ENCODE measurements at places on chromosomes 2 and 18.

- no peak overlapping the region for H3K27ac ChIP-seq
- no peaks in the 10 kb centered on the region for H3K36me3 ChIP-seq
- H3K4me3 ChIP-seq, result no peak overlapping the region
- peaks cover 6% of the 10 kb centered on the region for H3K4me1 ChIP-seq
- H3K27me3 ChIP-seq, result no peaks in the 10 kb centered on the region
Measured at GRCh38 chr2:204027091-204027490, 90.5 kb downstream of the ICOS start.

- H3K4me3 ChIP-seq, result no peak overlapping the region
- no peaks in the 10 kb centered on the region for H3K27me3 ChIP-seq
- DNase-seq, result no peak
- no peak overlapping the region for H3K27ac ChIP-seq
- no peaks in the 10 kb centered on the region for H3K36me3 ChIP-seq
Measured at GRCh38 chr2:240946654-240947053, 40.5 kb downstream of the CROCC2 start.

- H3K4me3 ChIP-seq, result no peak overlapping the region
- no peaks in the 10 kb centered on the region for H3K27me3 ChIP-seq
- H3K27ac ChIP-seq, result no peak overlapping the region
- DNase-seq, result no peak
Measured at GRCh38 chr2:134491771-134492441, 226.9 kb downstream of the TMEM163 start.

DNA sequence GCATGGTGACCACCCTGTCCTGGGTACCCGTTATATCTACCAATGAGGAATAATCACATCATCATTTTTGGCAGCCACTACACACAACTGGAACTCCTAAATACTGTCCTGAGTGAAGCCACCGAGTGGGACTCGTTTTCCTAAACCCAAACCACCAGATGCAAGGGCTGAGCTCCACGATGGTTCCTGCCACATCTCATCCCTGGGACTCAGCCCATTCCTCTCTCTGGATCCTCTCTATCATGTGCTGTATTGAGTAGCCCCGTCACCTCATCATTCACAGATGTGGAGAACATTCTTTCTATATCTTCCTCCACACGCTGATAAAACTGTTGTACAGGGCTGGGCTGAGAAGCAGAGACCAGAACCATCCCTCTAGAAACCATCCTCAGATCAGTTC lies 79.4 kb upstream of the SMAD7 start:
- H3K27me3 ChIP-seq, result no peaks in the 10 kb centered on the region
- H3K4me1 ChIP-seq, result no peaks in the 10 kb centered on the region
- H3K27ac ChIP-seq, result no peak overlapping the region
- DNase-seq, result peak; percentile 1
- H3K4me3 ChIP-seq, result no peak overlapping the region
- H3K36me3 ChIP-seq, result no peaks in the 10 kb centered on the region

- no peaks in the 10 kb centered on the region for H3K36me3 ChIP-seq
- H3K27ac ChIP-seq, result no peak overlapping the region
- no peaks in the 10 kb centered on the region for H3K4me1 ChIP-seq
Measured at GRCh38 chr2:96218508-96219131, 10.0 kb upstream of the STARD7 start.

- H3K27me3 ChIP-seq, result no peaks in the 10 kb centered on the region
- peaks cover 12% of the 10 kb centered on the region for H3K4me1 ChIP-seq
- DNase-seq, result no peak
- peak overlapping the region; percentile 56 for H3K27ac ChIP-seq
- H3K36me3 ChIP-seq, result no peaks in the 10 kb centered on the region
Measured at GRCh38 chr2:175234650-175235049, 53.1 kb upstream of the ATP5MC3 start.

DNA sequence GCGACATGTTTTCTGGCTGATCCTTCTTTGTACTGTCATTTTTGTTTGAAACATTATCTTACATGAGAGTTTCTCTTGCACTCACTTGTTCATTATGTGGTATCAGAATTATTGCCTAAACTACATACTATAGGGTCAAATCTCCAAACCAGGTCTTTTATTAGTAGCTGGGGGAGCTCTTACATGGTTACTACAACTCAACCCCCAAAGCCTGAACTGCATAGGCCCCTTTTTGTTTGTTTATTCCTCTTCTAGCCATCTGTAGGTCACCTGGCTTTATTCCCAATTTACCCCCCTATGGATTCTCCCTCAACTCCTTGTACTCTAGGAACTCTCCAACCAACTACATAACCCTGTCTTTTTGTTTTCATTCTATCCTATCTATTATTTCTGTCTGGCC lies 46.7 kb downstream of the PUM2 start:
- H3K36me3 ChIP-seq, result peaks cover 4% of the 10 kb centered on the region
- no peak overlapping the region for H3K27ac ChIP-seq
- no peak overlapping the region for H3K4me3 ChIP-seq
- no peaks in the 10 kb centered on the region for H3K27me3 ChIP-seq
- no peaks in the 10 kb centered on the region for H3K4me1 ChIP-seq

DNA sequence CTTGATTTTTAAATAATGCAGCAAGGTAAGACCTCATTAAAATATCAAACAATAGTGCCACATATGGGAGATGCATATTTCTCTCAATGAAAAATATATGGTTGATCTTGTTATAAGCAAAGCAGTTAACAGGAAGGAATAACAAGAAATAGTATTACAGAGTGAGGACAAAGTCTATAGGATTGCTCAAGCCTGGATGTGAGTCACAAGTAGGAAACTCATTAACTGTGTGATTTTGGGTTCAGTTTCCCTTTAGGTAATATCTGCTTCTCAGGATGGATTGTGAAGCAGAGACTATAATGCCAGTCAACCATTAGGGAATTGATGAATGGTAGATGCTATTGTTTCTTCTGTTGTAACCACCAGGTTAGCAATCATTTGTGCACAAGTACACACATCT lies 42.9 kb upstream of the SPHKAP start:
- H3K27ac ChIP-seq, result no peak overlapping the region
- no peaks in the 10 kb centered on the region for H3K27me3 ChIP-seq
- H3K36me3 ChIP-seq, result no peaks in the 10 kb centered on the region
- DNase-seq, result peak; percentile 33
- H3K4me1 ChIP-seq, result no peaks in the 10 kb centered on the region
- H3K4me3 ChIP-seq, result no peak overlapping the region

DNA sequence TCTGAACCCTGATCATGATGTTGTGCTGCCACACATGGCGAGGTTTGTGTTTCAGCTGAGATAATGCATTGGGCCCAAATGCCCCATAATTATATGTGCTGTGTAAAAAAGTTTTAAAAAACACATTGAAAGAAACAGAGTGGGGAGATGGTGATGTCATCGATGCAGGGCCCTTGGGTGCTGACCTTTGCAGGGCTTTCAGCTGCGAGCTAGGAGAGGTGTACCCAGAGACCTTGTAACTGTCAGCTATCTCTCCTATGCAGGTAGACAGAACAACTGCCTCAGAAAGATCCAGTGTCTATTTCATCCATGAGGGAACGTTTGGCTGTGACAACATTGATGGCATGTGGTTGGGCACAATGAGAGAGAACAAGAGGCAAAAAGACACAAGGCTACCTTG lies 286.9 kb upstream of the CELF4 start:
- H3K27ac ChIP-seq, result no peak overlapping the region
- no peak for DNase-seq
- H3K27me3 ChIP-seq, result no peaks in the 10 kb centered on the region
- H3K4me3 ChIP-seq, result no peak overlapping the region

DNA sequence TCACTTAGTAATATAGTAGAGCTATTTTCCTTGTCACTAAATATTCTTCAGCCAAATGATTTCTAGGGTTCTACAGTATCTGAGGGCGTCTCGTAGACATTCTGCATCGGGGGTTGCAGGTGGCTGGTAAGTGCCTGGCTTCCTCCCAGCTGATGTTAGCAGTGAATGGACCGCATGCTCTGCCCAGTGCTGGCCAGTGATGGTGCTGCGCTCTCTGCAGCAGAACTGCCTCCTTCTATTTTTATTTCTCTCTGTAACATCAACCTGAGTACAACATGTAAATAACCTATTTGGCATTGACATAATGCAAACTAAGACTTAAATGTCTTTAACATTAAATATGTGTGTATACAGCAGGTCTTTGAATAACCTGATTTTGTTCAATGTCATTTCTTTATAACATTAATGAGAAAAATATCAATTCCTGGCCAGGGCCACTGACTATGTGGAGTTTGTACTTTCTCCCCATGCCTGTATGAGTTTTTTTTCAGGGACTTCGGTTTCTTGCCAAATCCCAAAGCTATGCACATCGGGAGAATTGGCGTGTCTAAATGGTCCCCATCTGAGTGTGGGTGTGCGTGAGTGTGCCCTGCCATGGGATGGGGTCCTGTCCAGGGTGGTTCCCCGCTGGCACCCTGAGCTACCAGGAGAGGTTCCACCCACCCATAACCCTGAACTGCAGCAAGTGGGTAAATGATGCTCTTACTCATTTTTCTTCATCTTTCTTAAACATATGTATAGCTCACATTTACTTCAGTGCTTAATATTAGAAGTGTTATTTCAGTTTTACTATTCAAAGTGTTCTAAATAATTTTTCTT lies 278.2 kb upstream of the EPAS1 start:
- H3K27me3 ChIP-seq, result no peaks in the 10 kb centered on the region
- H3K4me1 ChIP-seq, result no peaks in the 10 kb centered on the region
- no peak overlapping the region for H3K4me3 ChIP-seq
- no peak overlapping the region for H3K27ac ChIP-seq

- no peak overlapping the region for H3K27ac ChIP-seq
- H3K36me3 ChIP-seq, result no peaks in the 10 kb centered on the region
- DNase-seq, result no peak
- no peaks in the 10 kb centered on the region for H3K4me1 ChIP-seq
Measured at GRCh38 chr2:203761121-203761520, 54.7 kb downstream of the CD28 start.

GRCh38 chr2:57876313-57876712 lies 170.3 kb upstream of the VRK2 start:
- no peaks in the 10 kb centered on the region for H3K27me3 ChIP-seq
- H3K36me3 ChIP-seq, result no peaks in the 10 kb centered on the region
- H3K27ac ChIP-seq, result no peak overlapping the region

- no peaks in the 10 kb centered on the region for H3K36me3 ChIP-seq
- no peaks in the 10 kb centered on the region for H3K27me3 ChIP-seq
- H3K4me3 ChIP-seq, result no peak overlapping the region
- H3K4me1 ChIP-seq, result peaks cover 7% of the 10 kb centered on the region
- H3K27ac ChIP-seq, result no peak overlapping the region
Measured at GRCh38 chr2:15745350-15745749, 153.7 kb downstream of the DDX1 start.

- H3K4me1 ChIP-seq, result peaks cover 24% of the 10 kb centered on the region
- H3K36me3 ChIP-seq, result no peaks in the 10 kb centered on the region
- peak overlapping the region; percentile 35 for H3K27ac ChIP-seq
- no peak overlapping the region for H3K4me3 ChIP-seq
- no peak for DNase-seq
Measured at GRCh38 chr2:9330612-9331270, 92.6 kb downstream of the ITGB1BP1 start.

DNA sequence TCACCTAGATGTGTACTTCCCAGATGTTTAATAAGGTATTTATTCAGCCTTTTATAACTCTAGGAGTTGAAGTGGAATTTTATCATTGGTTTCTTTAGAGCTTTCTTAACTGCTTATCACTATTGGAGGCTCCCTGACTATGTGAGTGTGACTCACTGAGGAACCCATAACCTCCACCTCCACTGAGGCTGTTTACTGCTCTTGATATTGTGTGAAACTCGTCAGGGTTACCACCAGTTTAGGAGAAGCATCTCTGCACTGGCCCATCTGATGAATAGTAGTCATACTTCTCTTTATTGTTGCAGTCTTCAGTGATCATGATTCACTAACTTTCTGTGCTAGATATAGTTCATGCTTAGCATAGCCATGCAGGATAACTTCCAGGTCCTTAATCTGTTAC lies 79.6 kb upstream of the UBXN4 start:
- H3K36me3 ChIP-seq, result no peaks in the 10 kb centered on the region

GRCh38 chr18:57916684-57917083 lies 113.6 kb upstream of the ATP8B1 start:
- no peak overlapping the region for H3K4me3 ChIP-seq
- DNase-seq, result no peak
- no peaks in the 10 kb centered on the region for H3K27me3 ChIP-seq
- H3K4me1 ChIP-seq, result no peaks in the 10 kb centered on the region

- H3K27me3 ChIP-seq, result peaks cover 18% of the 10 kb centered on the region
- no peaks in the 10 kb centered on the region for H3K36me3 ChIP-seq
- peak overlapping the region; percentile 52 for H3K4me3 ChIP-seq
- H3K27ac ChIP-seq, result no peak overlapping the region
Measured at GRCh38 chr2:235669269-235669831, 175.5 kb downstream of the AGAP1 start.

- H3K36me3 ChIP-seq, result no peaks in the 10 kb centered on the region
- DNase-seq, result peak; percentile 32
- H3K4me1 ChIP-seq, result peaks cover 8% of the 10 kb centered on the region
- H3K27ac ChIP-seq, result peak overlapping the region; percentile 41
- no peak overlapping the region for H3K4me3 ChIP-seq
Measured at GRCh38 chr2:31812051-31812798, 198.6 kb downstream of the MEMO1 start.

GRCh38 chr18:80189531-80189865 lies 57.8 kb downstream of the PARD6G start:
- H3K36me3 ChIP-seq, result no peaks in the 10 kb centered on the region
- no peak for DNase-seq
- H3K4me1 ChIP-seq, result no peaks in the 10 kb centered on the region
- H3K27me3 ChIP-seq, result no peaks in the 10 kb centered on the region
- no peak overlapping the region for H3K27ac ChIP-seq

GRCh38 chr2:73238149-73238548 lies 4.0 kb downstream of the CCT7 start:
- H3K4me1 ChIP-seq, result peaks cover 6% of the 10 kb centered on the region
- no peak for DNase-seq
- H3K27me3 ChIP-seq, result no peaks in the 10 kb centered on the region
- no peak overlapping the region for H3K4me3 ChIP-seq
- no peaks in the 10 kb centered on the region for H3K36me3 ChIP-seq

DNA sequence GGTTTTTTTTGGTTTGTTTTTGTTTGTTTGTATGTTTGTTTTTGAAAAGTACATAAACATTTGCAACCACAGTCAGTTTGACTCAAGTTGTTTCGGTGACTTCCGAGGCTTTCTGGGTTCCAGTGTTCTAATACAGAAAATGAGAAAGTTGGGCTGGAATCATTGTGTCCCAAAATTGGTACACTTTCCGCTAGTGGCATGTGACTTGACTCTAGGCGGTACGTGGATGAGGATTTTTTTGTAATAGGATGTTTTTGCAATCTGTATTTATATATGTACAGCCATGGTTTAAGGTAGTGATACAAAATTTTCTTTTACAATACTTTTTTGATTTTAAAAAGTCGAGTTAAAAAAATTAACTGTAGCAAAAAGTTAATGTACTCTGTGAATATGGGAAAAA lies 1.7 kb downstream of the MFF start:
- DNase-seq, result no peak
- H3K4me1 ChIP-seq, result peaks cover 24% of the 10 kb centered on the region
- H3K27ac ChIP-seq, result peak overlapping the region; percentile 99
- H3K27me3 ChIP-seq, result no peaks in the 10 kb centered on the region

DNA sequence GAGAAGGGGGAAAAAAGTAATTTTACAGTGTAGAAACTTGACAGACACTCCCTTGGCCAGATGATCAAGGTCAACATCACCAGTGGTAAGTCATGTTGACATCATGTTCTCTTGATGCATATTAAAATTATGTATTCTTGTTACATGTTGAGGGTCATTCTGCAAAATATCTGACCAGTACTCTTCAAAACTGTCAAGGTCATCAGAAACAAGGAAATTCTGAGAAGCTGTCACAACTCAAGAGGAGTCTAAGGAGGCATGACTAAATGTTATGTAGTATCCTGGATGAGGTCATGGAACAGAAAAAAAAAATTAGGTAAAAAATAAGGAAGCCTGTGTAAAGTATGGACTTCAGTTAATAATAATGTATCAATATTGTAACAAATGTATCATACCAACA lies 6.3 kb downstream of the SGPP2 start:
- peaks cover 2% of the 10 kb centered on the region for H3K27me3 ChIP-seq
- DNase-seq, result no peak
- H3K27ac ChIP-seq, result no peak overlapping the region

- no peaks in the 10 kb centered on the region for H3K36me3 ChIP-seq
- H3K4me1 ChIP-seq, result peaks cover 5% of the 10 kb centered on the region
- no peaks in the 10 kb centered on the region for H3K27me3 ChIP-seq
Measured at GRCh38 chr2:6823111-6823510, 42.6 kb downstream of the CMPK2 start.
